ENCODE measurements at places on chromosomes 12 and 14.

DNA sequence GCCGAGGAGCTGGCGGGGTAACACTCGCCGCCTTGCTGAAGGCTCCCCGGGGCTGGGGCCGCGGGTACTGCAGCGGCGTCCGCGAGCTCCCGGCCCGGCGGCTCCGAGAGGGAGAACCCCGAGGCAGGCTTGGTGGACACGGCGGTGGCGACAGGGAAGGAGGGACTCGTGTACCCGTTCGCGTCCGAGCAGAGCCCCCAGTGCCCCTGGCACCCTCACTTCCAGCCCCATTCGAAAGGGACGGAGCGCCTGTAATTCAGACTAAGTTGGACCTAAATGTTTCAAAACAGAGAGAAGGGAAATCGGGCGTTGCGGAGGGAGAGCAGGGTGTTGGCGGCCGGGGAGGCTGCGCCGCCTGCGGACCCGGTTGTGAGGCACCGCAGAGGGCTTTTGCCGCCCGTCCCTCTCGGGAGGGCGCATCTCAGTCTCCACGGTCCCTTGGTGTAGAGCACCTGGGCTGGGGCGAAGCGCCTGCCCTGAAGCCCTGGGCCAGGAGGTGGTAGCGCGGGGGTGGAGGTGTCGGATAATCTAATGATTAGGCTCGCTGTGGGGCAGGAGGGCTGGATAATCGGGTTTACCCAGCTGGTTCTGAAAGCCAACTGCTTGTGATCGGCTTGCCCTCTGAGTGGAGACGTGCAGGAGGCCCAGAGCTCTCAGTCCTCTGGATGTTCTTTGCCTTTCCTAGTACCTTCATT, 771 bp downstream of the DAAM1 start:
- DNase-seq = peak; percentile 44

DNA sequence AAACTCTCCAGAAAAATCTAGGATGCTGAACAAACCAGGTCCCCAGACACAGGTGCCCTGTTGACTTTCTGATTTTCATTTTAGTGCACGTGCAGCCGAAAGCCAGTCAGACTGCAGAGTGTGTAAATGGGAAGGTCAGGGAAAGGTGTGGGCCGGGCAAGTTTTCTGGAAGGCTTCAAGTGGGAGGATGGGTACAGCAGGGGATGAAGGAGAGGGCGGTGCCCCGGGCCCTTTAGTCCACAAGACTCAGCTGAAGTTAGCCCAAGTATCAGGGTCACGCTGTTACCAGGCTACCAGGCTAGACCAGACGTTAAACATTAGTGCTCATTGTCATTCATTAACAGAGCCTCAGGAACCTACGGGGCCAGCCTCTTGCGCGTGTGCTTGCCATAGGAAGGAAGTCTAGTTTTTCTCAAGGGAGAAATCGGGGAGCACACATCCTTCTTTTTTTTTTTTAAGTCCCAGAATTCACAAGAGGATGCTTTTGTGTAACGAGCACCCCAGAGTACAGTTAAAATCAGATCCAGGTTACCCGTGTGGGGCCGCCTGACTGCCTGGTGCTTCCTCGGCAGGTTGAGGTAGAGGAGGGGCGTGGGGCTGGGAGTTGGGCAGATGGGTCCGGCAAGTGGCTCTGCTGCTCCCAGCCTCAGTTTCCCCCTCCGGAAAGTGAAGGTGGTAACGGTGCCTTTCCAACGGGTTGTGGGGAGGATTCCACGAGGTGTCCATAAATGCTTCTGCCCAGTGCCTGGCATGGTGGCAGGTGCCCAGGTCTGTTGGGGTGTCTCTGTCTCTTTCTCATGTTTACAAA, 19.1 kb downstream of the BCL7A start:
- peak; percentile 95 for DNase-seq

GRCh38 chr12:21551841-21552465, 25.9 kb downstream of the SPX start:
- no peak for DNase-seq

DNA sequence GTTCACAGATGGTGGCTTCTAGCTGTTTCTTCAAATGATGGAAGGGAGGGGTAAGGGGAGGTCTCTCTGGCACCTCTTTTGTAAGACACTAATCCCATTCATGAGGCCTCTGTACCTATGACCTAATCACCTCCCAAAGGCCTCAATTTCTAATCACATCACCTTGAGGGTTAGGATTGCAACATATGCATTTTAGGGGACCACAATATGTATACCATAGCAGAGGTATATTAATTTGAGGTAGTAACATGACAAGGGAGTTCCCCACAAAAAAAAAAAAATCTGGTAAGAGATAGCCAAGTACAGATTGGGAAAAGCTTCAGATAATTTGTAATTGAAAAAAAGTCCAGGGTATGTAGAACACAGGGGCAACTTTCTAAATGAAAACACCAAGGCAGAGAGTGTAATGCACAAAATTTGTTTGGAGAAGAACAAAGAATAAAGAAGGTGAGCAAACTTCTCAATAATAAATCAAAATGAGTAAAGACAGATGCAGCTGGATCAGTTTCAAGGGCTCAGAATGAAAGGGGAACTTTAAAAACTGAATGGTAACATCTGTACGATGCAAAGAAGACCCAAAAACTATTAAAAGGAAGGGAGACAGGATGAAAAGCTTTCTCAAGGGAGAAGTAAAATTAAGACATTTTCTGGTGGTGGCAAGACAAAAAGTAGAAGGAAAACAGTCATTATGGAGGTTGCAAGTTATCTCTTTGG, 125.5 kb upstream of the DCN start:
- DNase-seq = no peak

DNA sequence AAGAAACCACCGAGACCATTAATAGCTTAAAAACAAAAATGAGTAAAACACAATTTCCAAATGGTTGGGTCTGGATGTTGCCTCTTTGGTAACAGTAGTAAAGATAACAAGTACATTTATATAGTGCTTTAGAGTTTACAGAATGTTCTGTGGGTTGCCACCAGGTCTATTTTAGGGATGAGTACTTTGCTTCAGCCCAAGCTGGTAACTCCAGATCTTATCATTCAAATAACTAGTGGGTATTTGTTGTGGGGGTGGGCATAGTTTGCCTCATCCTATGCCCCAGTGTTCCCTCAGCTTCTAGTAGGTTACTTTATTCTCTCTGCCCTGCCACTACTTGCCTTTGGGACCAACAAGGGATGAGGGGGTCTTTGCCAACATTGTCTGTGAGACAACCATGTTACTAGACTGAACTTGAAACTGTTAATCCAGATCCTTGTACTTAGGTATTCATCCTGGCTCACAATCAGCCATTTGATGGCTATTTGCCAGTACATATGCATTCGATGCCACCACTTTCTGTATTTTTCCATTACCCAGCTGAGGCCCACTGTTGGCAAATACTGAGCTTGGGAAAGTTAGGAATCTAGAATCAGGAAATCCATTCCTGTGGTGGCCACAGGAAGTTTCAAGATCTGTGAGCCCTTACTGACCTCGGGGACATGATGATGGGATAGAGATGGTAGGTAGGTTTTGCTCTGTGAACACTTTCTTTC, 17.6 kb upstream of the AKAP6 start:
- DNase-seq = no peak

Measured in kidney tubule cell (primary cell).